Fibroblast of lung (primary cell): ENCODE measurements at places on chromosomes 7 and 10. TPM values are rescaled to one million over a fixed set of nuclear protein-coding genes. Genes with fewer than 3 reads are reported as not detected.

GRCh38 chr7:134469622-134470021, 10.7 kb upstream of the AKR1B1 start:
- DNase-seq, result no peak

- peak; percentile 93 for DNase-seq
These were observed 2.0 kb upstream of the TNRC18 start for GRCh38 chr7:5425507-5426225.

TSPAN33 gene
- 0.25 and 0.36 TPM in 2 replicates for polyA plus RNA-seq

DNA sequence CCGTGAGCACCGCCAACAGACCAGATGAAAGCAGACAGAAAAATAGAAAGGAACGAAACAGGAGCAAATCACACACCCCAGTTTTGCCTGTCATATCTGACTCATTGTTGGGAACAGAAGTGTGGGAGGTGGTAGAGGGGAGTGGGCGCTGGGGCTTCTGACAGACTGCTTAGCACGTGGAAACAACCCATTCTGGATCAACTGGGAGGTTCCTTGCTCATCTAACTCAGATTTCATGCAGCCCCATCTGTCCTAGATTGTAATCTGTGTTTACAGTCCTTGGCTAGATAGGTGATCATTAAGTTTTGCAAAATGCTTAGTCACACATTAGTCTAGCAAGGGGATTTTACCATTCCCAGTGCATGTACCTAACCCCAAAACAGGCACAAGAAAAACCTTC, 154.1 kb downstream of the NRP1 start:
- no peak for DNase-seq

GRCh38 chr10:22427890-22428571, 82.7 kb downstream of the SPAG6 start:
- peak; percentile 94 for DNase-seq

HOXA4 gene
- 2.4 and 3.6 TPM in 2 replicates for polyA plus RNA-seq

BTBD16 gene
- not detected in 2 replicates for polyA plus RNA-seq

LHPP gene
- 10.3 and 15.6 TPM in 2 replicates for polyA plus RNA-seq

- no peak for DNase-seq
These were observed 54.0 kb upstream of the HECW1 start for GRCh38 chr7:43058271-43059066.

DNA sequence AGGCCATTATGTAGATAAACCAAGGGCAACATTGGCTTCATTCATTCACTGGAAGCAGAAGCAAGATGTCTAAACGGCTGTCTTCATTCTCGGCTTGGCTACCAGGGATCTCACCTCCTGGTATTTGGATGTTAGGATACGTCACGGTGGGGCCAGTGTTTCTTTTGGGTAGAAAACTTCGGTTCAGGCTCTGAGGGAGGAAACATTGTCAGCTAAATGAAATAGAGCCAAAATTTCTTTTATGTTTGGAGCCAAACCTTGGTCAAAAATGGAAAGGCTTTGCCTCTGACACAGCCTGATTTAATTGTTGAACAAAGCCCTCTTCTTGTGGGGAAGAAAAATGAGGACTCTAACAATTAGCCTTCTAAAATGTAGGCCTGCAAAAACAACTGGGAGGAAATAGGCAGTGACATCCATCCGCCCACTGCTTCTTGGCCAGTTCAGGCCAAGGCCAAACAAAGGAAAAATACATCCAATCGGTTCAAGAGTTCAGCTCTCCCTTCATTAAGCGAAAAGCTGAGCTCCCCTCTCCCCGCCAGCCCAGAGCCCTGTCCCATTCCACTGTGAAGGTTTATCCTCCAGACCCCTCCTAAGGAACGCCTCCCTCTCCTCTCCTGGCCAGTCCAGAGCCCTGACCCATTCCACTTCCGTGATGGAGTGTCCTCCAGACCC, 44.4 kb downstream of the PFKFB3 start:
- peak; percentile 84 for DNase-seq

GNAT3 gene
- not detected in 2 replicates for polyA plus RNA-seq

- no peak for DNase-seq
These were observed 312.5 kb downstream of the SUGCT start for GRCh38 chr7:40447345-40447744.

CDC14C gene
- polyA plus RNA-seq, result 0.08 and 0.14 TPM in 2 replicates

POLR2J2 gene
- polyA plus RNA-seq, result 1.1 and 1.4 TPM in 2 replicates

C10orf67 gene
- 0.09 and 0.16 TPM in 2 replicates for polyA plus RNA-seq

DNA sequence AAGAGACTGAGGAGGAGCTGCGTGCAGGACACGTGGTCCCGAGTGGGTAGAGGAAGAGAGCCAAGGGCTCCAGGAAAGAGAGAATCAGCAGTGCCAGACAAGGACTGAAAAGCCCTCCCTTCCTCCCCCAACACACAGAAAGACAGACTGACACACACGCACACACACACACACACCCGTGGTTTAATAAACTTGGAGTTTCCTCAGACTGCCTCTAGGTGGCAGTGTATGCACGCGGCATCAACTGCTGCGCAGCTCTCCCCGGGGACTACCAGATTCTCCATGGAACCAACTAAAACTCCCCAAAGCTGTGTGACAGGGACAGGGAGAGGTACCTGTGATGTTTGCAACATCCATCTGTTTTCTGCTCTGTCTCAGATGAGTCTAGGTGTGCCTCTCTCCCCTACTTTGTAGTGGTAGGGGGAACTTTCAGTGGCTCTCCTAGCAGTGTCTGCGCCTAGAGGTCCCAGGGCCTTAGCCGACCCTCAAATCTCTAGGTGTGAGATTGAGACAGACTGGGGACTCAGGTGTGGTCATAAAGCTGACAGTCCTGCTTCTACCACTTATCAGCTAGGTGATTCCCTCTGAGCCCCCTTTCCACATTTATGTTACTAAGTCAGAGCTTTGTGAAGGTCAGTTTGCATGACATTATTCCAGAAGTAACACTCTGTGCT, 9.3 kb upstream of the TSPAN14 start:
- peak; percentile 66 for DNase-seq
